Stimulated activated CD8-positive, alpha-beta memory T cell treated with anti-CD3 and anti-CD28 coated beads, Interleukin-4, amount 100 ng/mL, for 48 hours (primary cell): ENCODE measurements at places on chromosomes 3 and 15.
A peak's percentile ranks its signal among the peaks of the same experiment; 100 is the strongest.

- DNase-seq: no peak
Observed at GRCh38 chr3:122416966-122417365, 1.1 kb upstream of the WDR5B start.

DNA sequence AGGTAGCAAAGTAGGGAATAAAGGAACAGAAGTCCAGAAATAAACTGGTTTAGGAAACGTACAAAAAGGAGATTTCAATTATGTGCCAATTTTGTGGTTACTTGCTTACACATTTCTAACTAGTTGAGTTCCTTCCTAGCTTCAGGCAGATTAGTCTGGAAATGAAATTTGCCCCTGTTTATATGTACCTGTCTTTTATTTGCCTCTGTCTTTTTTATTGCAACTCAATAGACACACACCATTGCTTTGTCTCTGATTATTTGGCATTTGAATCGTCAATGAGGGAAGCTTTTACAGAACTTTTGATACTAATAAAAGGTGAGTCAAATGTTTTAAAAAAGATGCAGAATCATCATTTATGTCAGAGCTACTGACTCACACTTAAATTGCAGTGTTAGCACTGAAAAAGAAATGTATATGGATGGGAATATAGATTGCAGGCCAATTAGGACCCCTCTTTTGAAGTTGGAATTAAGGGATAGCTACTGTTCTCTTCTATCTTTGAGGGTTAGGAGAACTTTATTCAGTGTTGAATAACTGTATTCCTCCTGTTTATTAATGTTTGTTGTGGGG is 60.5 kb downstream of the TRAK1 start:
- no peak for DNase-seq

- no peak for DNase-seq
Observed at GRCh38 chr3:21613372-21614070, 137.5 kb downstream of the ZNF385D start.

GRCh38 chr3:159091936-159092335 is 290.1 kb downstream of the MFSD1 start:
- DNase-seq: no peak

DNA sequence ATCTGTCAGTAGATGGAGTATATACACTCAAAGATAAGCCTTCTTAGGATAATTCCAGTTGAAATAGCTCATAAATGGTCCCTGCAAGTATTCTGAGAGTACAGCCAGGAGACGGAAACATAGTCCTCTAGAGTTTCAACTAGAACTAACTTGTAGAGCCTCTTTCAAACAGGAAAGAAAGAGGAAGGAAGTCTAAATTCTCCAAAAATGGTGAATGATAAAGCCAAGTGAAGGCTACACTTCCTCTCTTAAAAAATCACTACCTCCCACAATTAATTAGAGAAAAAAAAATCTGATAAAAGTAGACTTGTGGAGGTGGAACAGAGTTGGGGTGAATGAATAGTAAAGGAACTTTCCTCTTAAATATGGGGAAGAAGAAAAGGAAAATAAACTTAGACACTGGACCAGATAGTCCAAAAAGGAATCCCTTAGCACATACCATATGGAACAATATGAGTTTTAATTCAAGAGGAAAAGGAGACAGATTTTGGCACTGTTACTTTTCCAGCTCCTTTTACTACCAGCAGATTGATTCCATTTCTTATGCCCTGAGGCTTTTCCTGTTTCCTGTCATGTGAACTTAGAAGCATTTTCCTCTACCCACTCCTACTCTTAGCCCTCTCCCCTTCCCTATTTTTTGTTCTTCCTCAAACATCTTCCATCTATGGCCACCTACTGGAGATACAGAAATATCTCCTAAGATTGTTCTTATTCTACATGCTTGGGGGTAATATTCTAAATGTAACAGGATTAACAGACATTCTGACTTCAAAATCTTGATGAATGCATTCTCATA is 207.6 kb downstream of the CHST2 start:
- DNase-seq: no peak

GRCh38 chr15:38530113-38530512 is 34.5 kb downstream of the RASGRP1 start:
- peak; percentile 46 for DNase-seq

DNA sequence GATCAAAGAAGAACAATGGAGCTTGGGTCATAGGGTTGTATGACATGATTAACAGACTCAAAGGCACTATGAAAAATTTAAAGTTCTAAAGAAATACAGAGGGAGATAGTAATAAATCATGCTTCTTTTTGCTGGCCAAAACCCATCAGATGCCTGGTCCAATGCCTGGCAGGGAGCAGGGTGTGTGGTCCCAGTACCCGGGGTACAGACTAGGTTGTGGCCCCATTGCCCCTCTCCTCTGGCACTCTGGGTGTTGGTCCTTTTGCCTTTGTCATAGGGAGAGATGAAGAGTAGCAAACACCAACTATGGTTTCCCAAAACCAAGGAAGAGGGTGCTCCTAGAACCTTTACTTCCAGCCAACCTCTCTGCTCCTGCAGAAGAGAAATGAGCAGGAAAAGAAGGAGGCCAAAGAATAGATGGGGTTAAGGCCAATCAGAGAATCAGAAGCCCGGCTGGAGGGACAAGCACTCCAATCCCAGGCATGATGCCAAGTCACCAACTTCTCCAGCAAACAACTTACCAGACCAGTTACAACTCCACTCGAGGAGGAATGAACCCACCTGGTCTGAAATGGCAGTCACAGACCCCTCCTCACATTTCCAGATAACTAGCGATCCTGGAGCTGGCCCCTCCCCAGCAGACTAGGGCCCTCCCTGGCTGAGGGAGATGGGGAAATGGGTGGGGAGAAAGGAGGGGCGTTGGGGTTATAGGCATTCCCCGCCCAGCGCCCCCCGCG is 1.8 kb downstream of the IGDCC3 start:
- no peak for DNase-seq

DNA sequence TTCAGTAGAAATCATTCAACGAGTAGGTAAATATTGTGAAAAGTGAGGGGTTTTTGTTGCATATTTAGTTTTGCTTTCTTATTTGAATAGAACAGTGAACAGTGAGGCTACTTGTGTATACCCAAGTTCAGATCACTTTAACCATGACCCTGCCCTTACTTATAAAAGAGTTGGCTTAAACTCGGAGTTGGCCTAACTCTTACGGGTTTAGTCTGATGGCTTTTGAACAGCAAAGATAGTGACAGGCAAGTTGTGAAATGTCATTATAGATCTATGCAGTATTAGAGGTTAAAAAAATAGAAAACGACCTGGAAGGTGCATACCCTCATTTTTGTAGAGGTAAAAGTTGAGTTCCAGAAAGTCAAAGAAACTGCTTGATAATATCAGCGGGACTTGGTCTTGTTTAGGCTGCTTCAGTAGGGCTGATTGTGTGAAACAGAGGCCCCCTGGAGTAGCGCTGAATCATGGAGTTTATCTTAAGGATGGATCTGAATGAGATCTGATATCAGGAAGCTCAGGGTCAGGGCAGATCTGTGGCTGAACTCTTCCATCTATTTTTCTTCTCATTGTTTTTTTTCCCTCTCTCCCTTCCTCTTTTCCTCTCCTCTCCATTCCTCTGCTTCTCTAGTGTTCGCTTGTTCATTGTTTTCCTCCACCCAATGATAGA is 359.8 kb downstream of the LPP start:
- no peak for DNase-seq

DNA sequence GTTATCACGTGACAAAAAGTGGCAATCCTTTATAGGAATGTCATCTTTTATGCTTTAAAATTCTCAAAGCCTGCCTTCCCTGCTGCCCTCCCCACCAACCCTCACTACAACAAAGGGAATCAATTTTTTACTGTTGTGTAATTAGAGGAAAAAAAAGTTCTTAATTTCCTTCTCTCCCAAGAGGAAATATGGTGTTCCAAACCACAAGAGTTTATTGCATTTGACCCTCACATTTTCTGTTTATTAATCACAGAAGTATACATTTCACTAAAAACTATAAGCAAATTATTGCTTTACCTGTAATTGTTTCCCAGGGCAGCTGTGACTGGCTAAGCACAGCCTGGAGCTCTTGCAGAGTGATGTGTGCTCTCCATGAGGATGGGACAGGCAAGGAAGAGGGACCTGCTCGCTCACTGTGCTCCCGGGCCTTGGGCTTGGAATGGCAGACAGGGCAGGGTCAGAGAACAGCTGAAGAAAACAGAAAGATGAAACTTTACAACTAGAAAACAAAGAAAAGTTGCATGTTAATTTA is 31.3 kb upstream of the ATP10A start:
- no peak for DNase-seq

- no peak for DNase-seq
Observed at GRCh38 chr3:114307222-114307830, 13.5 kb downstream of the TIGIT start.

DNA sequence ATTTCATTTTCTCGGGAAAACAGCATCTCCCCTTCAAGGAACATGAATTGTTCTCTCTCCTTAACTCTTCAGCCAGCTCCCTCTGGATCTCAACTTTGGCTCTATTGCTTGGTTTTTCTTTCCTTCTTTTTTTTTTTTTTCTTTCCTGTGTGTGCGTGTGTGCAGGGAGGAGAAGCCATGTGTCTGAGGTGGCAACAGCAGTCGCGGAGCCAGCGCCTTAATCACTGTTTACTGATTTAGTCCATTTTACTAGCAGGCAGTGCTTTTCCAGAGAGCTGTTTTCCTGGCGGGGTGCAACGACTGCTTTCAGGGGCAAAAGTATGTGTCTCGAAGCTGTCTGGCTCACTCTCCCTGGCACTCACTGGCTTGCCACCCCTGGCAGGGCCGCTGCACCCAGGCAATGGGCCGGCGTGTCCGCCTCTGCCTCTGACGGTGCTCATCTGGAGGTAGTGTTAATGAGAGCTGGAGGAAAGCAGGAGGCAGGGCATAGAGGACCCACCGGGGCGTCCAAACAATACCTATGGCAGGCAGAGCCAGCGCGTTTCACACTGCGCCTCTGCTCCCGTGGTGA is 835.4 kb upstream of the NR2F2 start:
- no peak for DNase-seq

- DNase-seq: no peak
Observed at GRCh38 chr15:89822951-89823711, 8.5 kb upstream of the ANPEP start.

GRCh38 chr3:80696280-80696679 is 928.5 kb upstream of the ROBO1 start:
- DNase-seq: no peak

- DNase-seq: no peak
Observed at GRCh38 chr15:36301947-36302346, 277.5 kb upstream of the CDIN1 start.

DNA sequence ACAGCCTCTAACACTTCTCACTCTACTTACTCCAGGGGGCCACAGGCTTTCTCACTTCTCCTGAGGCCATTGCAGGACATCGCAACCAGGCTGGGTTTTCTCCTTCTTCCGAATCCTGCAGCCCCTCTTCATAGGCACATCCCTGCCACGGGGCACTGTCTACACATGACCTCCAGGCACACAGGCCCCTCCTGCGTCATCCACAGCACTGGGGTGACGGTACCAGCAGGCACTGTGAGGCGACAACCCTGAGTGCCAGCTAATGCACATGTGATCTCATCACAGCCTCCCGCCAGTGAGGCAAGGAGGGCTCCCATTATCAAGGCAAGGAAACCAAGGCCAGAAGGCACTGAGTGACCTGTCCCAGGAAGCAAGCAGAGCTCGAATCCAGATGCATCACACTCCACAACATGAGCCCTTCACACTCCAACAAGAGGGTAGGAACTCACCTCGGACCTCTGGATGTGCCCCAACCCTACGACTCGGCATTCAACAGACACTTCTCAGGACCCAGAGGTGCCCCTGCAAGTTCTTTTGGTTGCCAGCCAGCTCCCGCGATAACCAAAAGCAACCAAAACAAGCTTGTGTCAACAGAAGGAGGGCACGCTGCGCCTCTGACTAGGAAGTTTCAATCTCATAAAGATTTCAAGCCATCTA is 16.7 kb downstream of the FAM174B start:
- DNase-seq: no peak

DNA sequence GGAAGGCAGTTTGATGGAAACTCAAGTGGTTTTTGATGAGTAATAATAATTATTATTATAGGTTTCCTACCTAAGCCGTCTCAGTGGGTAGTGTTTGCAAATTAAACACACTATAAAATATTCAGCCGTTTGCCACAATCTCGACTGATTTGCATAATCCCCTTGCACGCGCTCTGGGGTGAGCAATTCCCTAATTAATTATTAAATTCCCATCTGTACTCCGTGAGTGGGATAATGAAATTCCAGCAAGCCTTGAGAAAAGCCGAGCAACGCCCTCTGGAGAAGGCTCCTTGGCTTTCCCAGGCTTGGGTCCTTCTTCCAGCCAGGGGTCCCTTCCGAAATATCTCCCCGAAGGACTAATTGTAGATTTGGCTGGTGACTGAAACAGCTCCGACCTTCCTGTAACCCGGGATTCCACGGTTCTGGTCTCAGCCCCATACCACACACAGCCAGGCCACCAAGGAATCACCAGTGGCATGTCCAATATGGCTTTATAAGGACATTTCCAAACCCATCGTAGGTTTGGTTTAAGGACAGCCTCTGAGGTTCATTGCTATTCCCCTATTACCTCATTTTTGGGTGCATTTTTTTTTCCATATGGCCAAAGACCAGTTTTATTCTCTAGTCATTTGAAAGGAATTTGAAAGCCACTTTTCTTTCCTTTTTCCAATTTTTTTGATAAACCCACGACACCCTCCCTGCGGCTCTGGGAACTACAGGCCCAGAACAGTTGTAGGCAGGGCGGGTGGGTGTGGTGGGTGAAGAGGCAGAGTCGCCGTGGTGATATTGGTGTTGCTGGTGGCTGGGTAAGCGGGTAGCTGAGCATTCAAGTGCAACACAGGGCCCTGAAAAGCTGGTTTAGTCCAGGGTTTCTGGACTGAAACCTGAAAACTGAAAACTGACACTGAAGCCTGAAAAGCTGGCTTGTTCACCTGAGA is 33.2 kb upstream of the RGMA start:
- no peak for DNase-seq

- DNase-seq: peak; percentile 69
Observed at GRCh38 chr15:89171136-89172072, 50.0 kb downstream of the RLBP1 start.

- DNase-seq: no peak
Observed at GRCh38 chr15:85826756-85827515, 32.2 kb upstream of the KLHL25 start.
